Esophagus squamous epithelium (tissue), 5 donors: ENCODE measurements at places on chromosomes 11 and 22. TPM values are rescaled to one million over a fixed set of nuclear protein-coding genes. Genes with fewer than 3 reads are reported as not detected.

KAT5 gene
- 54.9 TPM for total RNA-seq

APOA4 gene
- total RNA-seq = not detected

DNAJB13 gene
- total RNA-seq = not detected

OR51B2 gene
- total RNA-seq = not detected

PRG2 gene
- not detected for total RNA-seq

USP35 gene
- total RNA-seq = 7.0 TPM

PLEKHA7 gene
- 129 TPM for total RNA-seq

RHOD gene
- 219 TPM for total RNA-seq

TYR gene
- total RNA-seq = not detected

GGTLC2 gene
- total RNA-seq = not detected

SLC22A12 gene
- total RNA-seq = not detected

SPDYC gene
- total RNA-seq = not detected

C1QTNF4 gene
- total RNA-seq = 0.41 TPM

DCDC1 gene
- total RNA-seq = not detected

PRR33 gene
- not detected for total RNA-seq

CRYAB gene
- 29.8 TPM for total RNA-seq

MUS81 gene
- 31.4 TPM for total RNA-seq

LUZP2 gene
- 0.83 TPM for total RNA-seq

LAYN gene
- total RNA-seq = 11.4 TPM

PPP2R1B gene
- 21.2 TPM for total RNA-seq

OR52N4 gene
- not detected for total RNA-seq

GLB1L3 gene
- total RNA-seq = not detected

AGBL2 gene
- 0.76 TPM for total RNA-seq

DCUN1D5 gene
- total RNA-seq = 88.0 TPM

KREMEN1 gene
- 64.8 TPM for total RNA-seq

SCGB1A1 gene
- 6.6 TPM for total RNA-seq

ZNF202 gene
- 5.6 TPM for total RNA-seq

WNT11 gene
- total RNA-seq = 0.13 TPM

PTPRJ gene
- total RNA-seq = 4.8 TPM

HBG1 gene
- total RNA-seq = not detected

RIMBP3B gene
- total RNA-seq = not detected

LSP1 gene
- total RNA-seq = 75.9 TPM

MAJIN gene
- total RNA-seq = not detected

KCNC1 gene
- not detected for total RNA-seq

CRELD2 gene
- 45.7 TPM for total RNA-seq

KCNA4 gene
- total RNA-seq = not detected

OR2D2 gene
- not detected for total RNA-seq

DUSP8 gene
- total RNA-seq = 0.12 TPM

ATG2A gene
- total RNA-seq = 21.7 TPM

OR51A4 gene
- not detected for total RNA-seq

MN1 gene
- total RNA-seq = 6.9 TPM

BTBD18 gene
- total RNA-seq = not detected

UCP3 gene
- total RNA-seq = 1.5 TPM

PHLDA2 gene
- 34.2 TPM for total RNA-seq

FDXACB1 gene
- 3.3 TPM for total RNA-seq
